ENCODE measurements at places on chromosomes 3 and 15. TPM values are rescaled to one million over a fixed set of nuclear protein-coding genes. Genes with fewer than 3 reads are reported as not detected.

The RRP9 gene
- total RNA-seq, result 9.3 TPM

The SLC22A13 gene
- total RNA-seq, result 1.1 TPM

The AMIGO3 gene
- not detected for total RNA-seq

The CCDC39 gene
- 0.60 TPM for total RNA-seq

The STT3B gene
- 92.3 TPM for total RNA-seq

The CCR5 gene
- 5.7 TPM for total RNA-seq

The SEC22C gene
- 46.6 TPM for total RNA-seq

The SLC2A2 gene
- total RNA-seq, result not detected

The CEMIP gene
- total RNA-seq, result 7.5 TPM

The CCDC191 gene
- total RNA-seq, result 2.6 TPM

The ELP6 gene
- total RNA-seq, result 21.9 TPM

The MNS1 gene
- total RNA-seq, result 3.5 TPM

The RAB6B gene
- 12.0 TPM for total RNA-seq

The HTR3E gene
- total RNA-seq, result not detected

The LRRC49 gene
- 11.0 TPM for total RNA-seq
